ENCODE measurements at places on chromosomes 5 and 9. TPM values are rescaled to one million over a fixed set of nuclear protein-coding genes. Genes with fewer than 3 reads are reported as not detected.

Gene ZCCHC9
- 15.9 TPM for total RNA-seq

GRCh38 chr9:14277761-14278160, 36.2 kb downstream of the NFIB start:
- no peak for DNase-seq

Gene CDH18
- not detected for total RNA-seq

DNA sequence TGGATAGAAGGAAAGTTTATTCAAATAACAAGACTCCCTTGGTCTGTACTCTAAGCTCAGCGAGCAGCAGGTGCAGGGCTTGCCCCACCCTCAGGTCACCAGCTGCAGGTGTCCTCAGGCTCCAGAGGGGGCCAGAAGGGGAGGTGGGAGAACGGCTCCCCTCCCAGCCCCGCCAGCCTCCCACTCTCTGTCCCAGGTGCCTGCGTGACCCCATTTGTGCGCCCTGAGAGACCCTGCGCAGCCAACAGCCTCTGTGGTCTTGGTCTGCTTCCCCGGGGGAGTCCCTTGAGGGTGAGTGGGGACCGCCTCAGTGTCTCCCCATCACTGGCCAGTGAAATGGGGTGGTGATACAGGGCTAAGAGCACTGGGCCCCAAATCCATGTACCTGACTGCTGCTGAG, 62.3 kb upstream of the STXBP1 start:
- no peak for DNase-seq

GRCh38 chr9:28650327-28650726, 1077.0 kb upstream of the C9orf72 start:
- no peak for DNase-seq

- DNase-seq, result no peak
Measured at GRCh38 chr5:141465351-141465750, 10.4 kb upstream of the PCDHGC3 start.

DNA sequence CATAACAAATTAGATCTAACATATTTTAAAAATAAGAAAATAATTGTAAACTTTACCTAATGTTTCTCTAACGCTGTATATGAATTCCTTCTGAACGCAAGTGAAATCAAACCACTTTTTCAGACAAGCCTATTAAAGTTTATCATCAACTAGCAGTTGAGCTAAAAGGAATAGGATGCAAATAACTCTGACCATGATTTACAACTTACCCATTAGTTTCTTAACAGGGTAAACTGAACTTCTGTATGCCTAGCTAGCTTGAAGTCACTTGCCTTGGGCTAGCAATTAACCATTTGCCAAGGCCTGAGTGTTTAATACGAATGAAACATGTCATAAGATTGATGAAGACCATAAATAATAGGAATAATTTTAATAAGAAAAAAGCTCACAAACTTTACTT, 762.7 kb upstream of the ARRDC3 start:
- no peak for DNase-seq

DNA sequence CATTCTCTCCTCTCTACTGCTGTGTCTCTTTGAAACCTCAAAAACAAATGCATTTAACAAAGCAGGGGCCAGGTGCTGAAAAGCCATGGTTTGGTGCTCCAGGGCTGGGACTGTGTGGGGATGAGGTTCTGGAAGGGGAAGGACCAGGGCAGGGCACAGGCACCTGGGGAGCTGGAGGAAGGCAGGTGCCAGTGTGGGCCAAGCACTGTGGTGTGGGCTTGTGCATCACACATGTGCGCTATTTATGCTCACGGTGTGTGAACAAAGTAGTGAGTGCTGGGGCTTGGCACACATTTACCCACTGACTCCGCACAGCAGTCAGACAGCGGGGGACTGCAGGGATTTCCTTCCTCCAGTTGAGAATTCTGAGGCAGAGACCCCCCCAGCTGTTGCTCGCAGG, 10.1 kb downstream of the HRH2 start:
- no peak for DNase-seq

Gene ECM2
- total RNA-seq, result 2.9 TPM

DNA sequence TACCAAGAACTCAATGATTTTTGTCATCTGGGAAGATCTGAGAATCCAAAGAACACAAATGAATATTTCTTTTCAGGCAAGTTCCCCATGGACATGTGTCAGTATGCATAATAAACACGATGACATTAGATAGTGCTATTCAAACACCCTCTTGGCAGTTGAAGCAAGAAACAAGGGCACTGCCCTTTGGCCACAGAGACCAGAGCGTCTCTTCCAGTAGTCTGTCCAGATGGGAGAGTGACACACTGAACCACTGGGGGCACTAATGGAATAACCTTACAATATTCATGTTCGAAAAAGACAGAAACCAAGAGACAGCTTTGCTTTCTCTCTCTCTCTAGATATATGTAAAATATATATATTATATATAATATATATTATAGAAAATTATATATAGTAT, 301.9 kb downstream of the CTNND2 start:
- no peak for DNase-seq

Gene KCNIP1
- 0.22 TPM for total RNA-seq

Gene C7
- total RNA-seq, result 59.9 TPM

DNA sequence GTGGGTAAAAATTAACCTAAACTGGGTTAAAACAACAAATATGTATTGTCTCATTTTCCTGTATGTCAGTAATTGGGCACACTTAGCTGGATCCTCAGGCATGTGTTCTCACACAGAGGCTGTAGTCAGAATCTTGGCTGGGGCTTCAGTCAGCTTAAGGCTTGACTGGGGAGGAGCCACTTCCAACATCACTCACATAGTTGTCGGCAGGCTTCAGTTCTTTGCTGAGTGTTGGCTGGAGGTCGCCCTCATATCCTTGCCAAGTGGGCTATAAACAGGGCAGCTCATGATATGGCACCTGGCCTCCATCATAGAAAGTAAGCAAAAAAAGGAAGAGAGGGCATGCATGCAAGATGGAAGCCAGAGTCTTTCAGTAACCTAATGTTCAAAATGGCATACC, 173.0 kb downstream of the GIN1 start:
- no peak for DNase-seq

- no peak for DNase-seq
Measured at GRCh38 chr9:130661451-130662098, 2.8 kb upstream of the PRDM12 start.

Gene BRINP1
- 0.15 TPM for total RNA-seq

DNA sequence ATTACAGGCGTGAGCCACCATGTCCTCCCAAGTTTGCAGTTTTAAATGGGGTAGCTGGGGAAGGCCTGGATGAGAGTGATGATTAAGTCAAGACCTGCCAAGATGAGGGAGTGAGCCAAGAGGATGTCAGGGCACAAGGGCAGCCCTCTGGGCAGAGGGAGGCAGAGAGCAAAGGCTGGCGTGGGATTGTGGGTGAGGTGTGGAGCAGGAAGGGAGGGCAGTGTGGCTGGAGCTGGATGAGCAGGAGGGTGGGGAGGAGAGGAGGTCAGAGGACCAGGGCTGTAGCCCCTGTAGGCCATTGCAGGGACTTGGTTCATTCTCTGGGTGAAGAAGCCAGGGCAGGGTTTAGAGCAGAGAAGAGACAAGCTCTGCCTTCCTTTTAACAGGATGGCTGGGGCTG, 53.7 kb upstream of the CTNNA1 start:
- no peak for DNase-seq

Gene QRFP
- total RNA-seq, result not detected

Gene GHR
- total RNA-seq, result 4.0 TPM

DNA sequence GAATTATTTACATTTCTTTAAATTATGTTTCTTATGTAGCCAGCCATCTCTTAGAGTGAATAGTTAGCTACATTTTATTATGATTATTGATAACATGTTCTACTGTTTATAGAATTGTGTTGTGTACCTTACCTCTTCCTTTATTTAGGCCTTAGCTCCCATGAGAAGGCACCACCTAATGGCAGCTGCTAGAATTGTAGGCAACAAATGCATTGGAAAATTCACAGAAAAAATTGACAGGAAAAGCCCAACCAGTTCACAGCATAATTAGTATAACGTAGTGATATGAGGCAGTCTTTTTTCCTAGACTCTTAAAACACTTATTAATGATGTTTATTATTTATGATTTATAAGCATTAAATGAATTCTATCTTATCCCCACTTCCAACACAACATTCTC, 175.8 kb downstream of the WDR70 start:
- DNase-seq, result no peak

- no peak for DNase-seq
Measured at GRCh38 chr9:136670576-136671253, 8.0 kb downstream of the EGFL7 start.

DNA sequence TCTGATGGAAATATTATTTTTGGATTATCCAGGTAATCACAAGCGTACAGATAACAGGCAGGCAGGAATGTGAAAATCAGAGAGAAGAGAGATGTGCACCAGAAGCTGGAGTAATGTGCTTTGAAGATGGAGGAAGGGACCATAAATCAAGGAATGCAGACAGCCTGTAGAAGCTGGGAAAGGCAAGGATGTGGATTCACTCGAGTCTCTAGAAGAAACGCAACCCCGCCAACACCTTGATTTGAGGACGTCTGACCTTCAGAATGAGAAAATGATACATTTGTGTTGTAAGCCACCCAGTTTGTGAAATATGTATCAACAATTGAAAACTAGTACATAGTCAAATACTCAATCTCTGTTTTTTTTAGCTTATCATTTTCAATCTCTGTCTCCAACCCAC, 207.6 kb upstream of the MPDZ start:
- DNase-seq, result no peak

Gene HTR4
- 19.0 TPM for total RNA-seq

Gene BTNL3
- total RNA-seq, result 20.5 TPM

DNA sequence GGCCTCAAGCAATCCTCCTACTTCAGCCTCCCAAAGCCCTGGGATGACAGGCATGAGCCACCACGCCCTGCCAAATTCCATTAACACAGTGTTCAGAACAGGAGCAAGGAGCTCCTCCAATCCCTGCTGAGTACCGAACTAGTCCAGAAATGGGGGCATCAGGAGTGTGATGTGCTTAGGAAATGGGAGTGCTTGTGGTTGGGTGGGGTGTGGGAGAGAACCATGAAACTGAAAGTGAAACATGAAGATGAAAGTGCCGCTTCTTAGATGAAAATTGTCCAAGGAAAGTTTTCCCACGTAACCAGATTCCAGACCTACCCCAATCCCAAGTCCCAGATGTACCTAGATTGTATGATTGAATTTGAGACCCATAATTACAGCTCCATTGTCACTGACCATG, 16.7 kb upstream of the ZNF131 start:
- DNase-seq, result no peak

GRCh38 chr9:76255781-76256455, 138.3 kb downstream of the RFK start:
- peak; percentile 9 for DNase-seq

GRCh38 chr9:114366334-114367128, 21.3 kb downstream of the AKNA start:
- DNase-seq, result no peak

GRCh38 chr9:78775696-78776295, 478.9 kb downstream of the PSAT1 start:
- no peak for DNase-seq

Gene FBN2
- 1.9 TPM for total RNA-seq

Gene LEAP2
- 2.9 TPM for total RNA-seq

GRCh38 chr9:4886698-4887097, 94.0 kb downstream of the RCL1 start:
- no peak for DNase-seq

GRCh38 chr5:80238778-80239679, 16.8 kb downstream of the SERINC5 start:
- peak; percentile 80 for DNase-seq

Gene FAM221B
- total RNA-seq, result not detected

GRCh38 chr9:84567805-84568204, 101.7 kb upstream of the NTRK2 start:
- DNase-seq, result no peak

Gene NTRK2
- total RNA-seq, result 2.5 TPM

GRCh38 chr9:109476642-109477257, 21.4 kb downstream of the PTPN3 start:
- DNase-seq, result peak; percentile 20

Gene NUTM2G
- total RNA-seq, result not detected

DNA sequence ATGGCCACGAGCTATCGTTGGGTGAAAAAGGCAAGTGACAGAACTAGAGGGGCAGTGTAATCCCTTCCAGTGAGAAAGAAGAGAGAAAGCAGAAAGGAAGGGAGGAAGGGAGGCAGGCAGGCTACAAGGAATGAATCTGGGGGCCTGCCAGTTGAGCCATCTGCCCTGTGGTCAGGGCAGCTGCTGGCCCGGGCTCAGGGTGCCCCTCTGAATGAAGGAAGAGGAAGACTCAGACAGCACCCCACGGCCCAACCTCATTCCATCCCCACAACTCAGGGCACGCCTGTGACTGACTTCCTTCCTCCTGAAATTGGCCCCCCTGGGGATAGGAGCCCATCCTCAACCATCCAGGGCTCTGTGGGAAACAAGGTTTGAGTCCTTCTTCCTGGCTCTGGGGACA, 20.3 kb upstream of the FLT4 start:
- no peak for DNase-seq

DNA sequence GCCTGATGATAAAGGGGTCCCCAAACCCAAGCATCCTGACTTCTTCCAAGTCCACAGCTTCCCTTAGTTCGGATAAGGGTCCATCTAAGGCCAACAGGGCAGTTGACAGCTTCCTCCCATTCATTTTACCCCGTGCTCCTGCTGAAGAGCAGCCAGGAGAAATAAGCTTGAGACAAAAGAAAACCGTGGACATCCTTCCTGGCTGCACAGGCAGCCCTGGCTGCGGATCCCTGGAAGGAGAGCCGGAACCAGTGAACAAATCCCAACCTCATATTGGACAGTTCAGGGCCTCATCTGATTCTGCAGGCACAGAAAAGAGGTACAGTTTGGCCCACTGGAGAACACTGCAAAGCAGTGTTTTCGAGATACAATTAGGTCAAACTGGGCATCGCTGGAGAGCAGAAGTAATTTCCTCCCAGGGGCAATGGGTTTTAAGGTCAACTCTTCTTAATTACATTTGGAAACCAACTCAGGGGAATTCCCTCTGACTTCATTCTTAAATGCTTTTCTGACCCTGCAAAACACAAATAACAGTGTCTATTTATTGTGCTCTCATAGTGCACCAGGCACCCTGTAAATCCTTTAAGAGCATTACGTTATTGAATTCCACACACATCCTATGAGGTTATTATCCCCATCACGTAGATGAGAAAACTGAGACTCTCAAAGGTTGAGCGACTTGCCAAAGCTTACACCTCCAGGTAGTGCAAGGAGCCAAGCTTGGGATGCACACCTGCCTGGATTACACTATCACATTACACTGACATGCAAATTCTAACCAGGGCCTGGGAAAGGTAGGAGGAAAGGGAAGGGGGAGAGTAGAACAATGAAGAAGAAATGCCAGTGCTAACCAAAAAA, 21.2 kb downstream of the ADAM19 start:
- no peak for DNase-seq

Gene PCDHGA9
- 2.6 TPM for total RNA-seq

Gene PHF24
- total RNA-seq, result 0.22 TPM

- DNase-seq, result no peak
Measured at GRCh38 chr9:37184905-37185867, 64.8 kb downstream of the ZCCHC7 start.

All from left colon (tissue), 2 donors.